Esophagus squamous epithelium (tissue), 5 donors: ENCODE measurements at places on chromosomes 5 and 9.

GRCh38 chr5:24621792-24622191 is 23.0 kb downstream of the CDH10 start:
- DNase-seq, result no peak

DNA sequence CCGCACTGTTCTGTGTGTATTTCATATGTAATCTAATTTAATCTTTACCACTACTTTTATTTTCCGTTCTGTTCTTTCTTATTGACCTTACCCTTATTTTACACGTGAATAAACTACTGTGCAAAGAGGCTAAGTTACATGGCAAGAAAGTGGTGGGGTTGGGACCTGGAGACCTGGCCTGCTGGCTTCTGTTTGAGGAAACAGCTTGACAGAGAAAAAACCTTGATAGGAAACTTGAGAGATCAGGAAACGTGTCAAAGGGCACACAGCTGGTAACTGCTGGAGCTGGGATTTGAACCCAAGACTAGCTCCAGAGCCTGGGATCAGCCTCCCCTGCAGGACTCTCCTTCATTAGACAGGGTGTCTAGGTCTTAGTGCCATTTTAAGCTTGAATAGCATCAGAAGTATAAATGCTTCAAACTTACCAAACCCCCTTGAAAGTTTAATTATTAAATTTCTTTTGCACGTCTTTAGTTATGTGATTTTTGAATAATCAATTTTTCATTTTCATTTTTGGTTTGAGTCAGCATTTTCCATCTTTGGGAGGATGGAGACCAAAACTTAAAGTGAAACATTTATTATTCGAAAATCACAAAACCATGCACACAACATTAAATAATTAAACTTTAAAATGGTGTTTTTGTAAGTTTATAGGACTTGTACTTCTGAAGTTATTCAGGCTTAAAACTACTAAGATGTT is 129.5 kb downstream of the RGS3 start:
- DNase-seq, result no peak

DNA sequence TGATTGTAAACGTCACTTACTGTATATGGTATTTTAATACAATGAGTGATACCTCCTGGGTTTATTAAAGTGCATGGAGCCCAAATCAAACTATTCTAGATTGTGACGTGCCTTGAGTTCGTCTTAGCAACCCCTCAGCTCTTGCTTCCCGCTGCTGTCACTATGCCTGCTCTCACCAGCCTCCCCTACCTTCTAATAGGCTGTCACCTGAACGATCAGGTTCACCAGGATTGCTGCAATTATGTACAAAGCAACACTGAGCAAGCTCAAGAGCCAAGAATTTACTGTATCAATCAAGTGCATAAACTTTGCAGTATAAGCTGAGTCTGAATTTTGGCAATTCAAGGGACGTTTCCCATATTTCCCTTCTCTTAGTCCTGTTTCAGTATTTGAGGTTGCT is 3.0 kb downstream of the LECT2 start:
- no peak for DNase-seq

DNA sequence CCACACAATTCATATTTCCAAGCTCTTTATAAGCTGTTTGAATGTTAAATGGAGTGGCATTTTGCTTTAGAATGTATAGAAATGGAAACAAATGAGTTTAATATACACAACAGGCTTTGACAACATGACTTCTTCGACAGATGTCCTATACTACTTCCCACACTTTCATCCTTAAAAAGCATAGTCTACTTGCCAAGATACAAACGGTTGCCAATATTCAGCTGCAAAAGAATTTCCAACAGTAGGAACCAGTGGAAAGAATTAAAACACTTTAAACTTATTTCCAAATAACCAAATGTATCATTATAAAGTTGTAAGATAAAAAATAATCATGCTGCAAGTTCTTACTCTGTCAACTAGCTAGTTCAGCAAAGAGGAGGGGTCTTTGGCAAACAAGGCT is 456.4 kb downstream of the PDE4D start:
- DNase-seq, result no peak

- no peak for DNase-seq
Observed at GRCh38 chr9:589723-590122, 251.8 kb upstream of the DMRT1 start.

- DNase-seq, result no peak
Observed at GRCh38 chr5:135010502-135011354, 23.3 kb downstream of the PITX1 start.

GRCh38 chr5:154189819-154190594 is 526 bp upstream of the GALNT10 start:
- peak; percentile 58 for DNase-seq

GRCh38 chr5:151680944-151681427 is 5.7 kb downstream of the SPARC start:
- DNase-seq, result no peak

GRCh38 chr9:114503009-114503408 is 2.3 kb downstream of the WHRN start:
- no peak for DNase-seq

GRCh38 chr5:42953041-42953440 is 87.1 kb downstream of the ANXA2R start:
- DNase-seq, result no peak

DNA sequence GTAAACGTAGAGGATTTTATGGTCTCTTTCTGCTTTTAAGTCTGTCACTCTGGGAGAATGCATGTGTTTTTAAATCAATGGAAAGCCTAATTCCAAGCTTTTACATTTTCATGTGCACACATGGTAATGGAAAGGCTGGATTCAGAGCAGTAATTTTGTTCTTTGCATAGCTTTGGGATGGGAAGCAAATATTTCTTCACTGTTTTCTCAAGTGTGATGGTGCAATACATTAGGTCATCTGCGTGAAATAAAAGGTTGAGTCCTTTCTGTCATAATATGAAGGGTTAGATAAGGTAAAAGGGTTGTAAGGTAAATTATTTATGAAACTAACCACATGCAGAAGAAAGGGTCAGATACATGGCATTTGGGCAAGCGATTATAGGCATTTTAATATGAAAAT is 88.2 kb upstream of the NR3C1 start:
- DNase-seq, result no peak

DNA sequence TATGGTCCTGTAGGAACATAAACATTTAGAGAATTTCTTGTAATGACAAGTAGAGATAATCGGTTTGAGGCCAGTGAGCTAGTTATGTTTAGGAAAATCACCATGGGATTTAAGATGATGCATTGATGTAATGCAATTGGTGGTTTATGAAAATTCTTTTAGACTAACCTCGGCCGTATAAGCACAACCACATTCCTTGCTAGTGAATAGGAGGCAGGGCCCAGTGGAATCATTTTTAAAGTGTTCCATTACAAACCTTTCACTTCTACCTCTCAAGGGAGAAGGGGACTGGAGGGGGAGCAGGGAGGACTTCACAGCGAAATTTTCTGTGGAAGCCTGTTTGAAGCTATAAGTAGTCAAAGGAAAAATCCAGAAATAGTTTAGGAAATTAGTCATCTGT is 71.8 kb upstream of the NFIL3 start:
- no peak for DNase-seq

DNA sequence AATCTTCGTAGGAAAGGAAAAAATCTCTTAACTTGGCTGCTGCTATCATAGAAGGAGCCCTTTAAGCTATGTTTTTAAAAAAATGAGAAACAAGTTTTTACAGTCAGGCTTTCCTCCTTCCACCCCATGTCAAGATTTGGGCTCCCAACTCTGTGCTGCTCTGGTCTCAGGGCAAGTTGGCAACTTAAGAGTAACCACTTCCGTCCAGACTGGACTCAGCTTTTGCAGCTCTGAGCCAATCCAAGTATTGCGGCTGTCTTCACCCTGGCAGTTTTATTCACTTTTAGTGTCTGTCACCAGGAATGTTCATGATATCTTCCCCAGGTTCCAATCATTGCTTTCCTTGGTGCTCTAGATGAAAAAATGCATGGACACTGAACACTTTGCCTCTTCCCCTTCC is 115.9 kb upstream of the GAS1 start:
- DNase-seq, result no peak

- DNase-seq, result no peak
Observed at GRCh38 chr9:101275769-101276250, 109.0 kb downstream of the BAAT start.

DNA sequence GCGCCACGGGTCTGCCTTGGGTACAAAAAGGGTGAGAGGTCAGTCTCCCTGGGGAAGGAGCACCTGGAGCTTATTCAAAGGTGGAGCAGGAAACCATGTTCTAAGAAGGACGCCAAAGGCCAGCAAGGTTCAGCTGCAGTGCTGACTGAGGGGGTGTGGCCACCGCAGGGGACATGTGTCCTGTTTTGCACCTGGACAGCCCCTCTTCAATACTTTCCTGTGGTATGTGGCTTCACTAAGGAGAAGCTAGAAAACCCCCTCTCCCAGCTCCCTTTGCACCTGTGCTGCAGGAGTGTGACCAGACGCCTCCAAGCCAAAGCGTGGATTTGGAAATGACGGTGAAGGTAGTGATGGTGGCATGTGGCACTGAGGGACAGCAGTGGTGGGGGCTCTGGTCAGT is 23.6 kb downstream of the TRIM14 start:
- no peak for DNase-seq

- no peak for DNase-seq
Observed at GRCh38 chr5:147417135-147417813, 92.6 kb downstream of the DPYSL3 start.

DNA sequence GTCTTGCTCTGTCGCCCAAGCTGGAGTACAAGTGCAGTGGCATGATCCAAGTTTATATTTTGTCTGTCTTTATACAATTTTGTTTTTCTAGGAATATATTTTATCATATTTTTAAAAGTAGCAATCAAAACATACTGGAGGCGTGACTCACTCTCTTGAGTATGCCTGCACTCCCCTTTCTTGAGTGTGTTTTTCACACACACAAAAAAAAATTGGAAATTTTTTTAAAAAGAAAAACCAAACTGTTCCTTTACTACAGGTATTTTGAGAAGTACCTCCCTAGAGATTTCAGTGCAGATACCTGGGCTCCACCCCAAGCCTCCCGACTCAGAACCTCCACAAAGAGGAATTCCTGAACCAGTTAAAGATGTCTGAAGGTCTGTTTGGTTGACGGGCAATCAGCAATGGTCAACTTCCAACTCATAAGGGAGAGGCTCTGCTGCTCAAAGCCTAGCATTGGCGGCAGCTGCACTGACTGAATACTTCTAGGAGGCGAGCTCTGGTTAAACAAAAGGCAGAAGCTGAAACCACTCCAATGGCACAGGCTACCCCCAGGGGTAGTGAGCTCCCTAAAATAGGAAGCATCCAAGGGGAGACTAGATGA is 27.4 kb downstream of the PDE6A start:
- DNase-seq, result no peak
